ENCODE measurements at places on chromosomes 7 and 10.

DNA sequence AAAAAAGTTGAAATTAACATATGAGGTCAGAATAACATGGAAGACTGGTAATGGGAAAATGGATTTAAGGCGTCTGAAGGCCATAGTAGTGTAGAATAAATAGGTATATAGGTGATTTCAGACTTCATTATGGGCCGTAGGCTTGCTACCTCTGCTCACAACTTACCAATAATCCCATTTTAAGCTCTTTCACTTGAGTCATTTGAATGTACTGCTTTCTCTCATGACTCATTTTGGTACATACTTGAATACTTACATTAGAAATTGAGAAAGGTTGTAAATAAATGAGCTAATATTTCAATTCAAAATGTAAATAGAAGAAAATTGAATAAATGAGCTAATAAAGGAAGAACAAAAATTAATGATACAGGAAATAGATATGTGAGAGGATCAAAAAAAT lies 42.2 kb upstream of the NEUROD6 start:
- DNase-seq: no peak

GRCh38 chr7:130070861-130071622 lies 708 bp downstream of the KLHDC10 start:
- no peak for DNase-seq

GRCh38 chr7:66502230-66503035 lies 126.2 kb upstream of the KCTD7 start:
- DNase-seq: no peak

DNA sequence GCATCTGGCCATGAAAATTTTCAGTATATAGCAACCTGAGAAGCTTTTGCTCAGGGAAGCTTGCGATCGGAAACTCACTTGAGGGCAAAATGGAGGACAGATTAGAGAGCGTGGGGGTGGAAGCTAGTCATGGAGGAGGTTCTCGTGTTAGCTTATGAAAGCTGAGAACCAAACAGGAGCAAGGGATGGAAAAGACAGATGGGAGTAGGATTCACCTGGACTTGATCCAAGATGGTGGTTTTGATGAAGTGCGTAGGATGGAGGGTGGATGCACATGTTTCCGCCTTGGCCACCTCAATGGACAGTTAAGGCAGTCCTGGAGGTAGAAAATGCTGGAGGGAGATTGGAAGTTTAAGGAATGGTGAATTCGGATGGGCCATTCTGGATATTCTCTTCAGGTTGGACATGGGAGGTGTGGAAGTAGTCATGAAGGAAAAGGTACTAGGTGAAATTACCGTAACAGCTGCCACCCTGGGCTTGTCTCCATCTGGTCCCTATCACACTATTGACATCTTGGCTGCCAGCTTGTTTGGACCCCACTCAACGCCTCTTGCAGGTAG lies 6.3 kb upstream of the C10orf95 start:
- no peak for DNase-seq

DNA sequence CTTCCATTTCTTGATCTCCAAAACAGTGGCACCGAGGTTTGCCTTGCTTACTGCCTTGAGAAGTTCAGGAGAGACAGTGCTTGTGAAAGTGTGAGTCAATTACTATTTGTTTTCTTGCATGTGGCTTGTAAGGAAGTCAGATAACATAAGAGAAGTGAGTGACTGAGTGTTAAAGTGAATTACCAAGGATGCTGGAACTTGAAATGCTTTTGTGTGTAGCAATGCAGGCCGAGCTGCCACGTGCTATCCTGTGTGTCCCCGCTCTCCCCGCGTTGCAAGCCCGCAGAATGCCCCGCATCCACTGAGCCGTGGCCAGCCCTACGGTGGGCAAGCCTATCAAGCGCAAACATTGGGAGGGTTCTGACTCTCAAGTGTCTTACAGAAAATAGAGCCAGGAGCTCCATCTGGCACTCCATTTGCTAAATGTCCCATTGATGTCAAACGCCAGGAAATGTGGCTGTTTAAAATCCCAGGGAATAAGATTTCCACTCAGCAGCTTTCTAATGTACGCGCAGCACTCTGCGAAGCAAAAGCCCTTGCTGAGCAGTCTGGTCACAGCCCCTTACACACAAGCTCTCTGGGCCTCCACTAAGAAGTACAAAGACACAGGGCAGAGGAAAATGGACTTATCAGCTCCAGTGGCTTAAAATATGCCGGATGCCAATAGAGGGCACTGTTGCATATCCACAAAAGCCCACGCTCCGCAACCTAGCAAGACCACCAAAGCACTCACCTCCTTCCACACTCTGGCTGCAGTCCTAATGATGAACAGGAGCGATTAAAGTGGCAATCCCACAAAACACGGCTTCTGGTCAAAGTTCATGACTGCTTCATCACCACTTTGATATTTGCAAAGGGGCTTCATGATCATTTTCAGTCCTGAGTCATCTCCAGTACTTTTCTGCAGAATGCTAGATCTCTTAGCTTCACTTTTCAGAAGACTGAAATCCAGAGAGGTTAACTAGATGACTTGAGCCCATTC lies 158.0 kb upstream of the ITGB1 start:
- DNase-seq: no peak

DNA sequence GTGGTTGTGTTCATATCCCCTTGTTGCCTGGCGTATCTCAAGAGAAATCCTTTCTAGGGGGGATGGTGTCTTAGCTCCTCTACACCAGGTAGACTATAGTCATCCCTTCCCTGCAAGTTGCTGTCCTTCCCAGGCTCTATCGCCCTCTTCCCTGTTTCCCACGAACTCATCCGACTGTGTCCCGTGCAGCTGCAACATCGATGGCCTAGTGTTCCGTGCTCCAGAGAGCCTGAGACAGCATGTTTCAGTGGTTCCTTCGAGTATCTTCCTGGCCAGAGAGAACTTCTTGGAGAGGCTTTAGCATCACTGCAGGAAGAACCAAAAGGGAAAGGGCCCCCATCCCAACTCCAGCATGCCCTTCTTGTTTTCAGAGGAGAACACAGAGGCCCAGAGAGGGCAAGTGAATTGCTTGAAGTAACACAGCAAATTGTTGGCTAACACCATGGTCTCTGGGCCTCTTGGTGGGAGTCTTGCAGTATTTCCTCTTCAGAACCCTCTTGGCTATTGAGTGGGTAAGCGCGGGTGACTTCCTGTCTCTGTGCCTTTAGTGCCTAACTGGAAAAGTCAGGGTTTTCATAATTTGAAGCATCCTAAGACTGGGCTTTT lies 162.9 kb downstream of the RGS10 start:
- no peak for DNase-seq

DNA sequence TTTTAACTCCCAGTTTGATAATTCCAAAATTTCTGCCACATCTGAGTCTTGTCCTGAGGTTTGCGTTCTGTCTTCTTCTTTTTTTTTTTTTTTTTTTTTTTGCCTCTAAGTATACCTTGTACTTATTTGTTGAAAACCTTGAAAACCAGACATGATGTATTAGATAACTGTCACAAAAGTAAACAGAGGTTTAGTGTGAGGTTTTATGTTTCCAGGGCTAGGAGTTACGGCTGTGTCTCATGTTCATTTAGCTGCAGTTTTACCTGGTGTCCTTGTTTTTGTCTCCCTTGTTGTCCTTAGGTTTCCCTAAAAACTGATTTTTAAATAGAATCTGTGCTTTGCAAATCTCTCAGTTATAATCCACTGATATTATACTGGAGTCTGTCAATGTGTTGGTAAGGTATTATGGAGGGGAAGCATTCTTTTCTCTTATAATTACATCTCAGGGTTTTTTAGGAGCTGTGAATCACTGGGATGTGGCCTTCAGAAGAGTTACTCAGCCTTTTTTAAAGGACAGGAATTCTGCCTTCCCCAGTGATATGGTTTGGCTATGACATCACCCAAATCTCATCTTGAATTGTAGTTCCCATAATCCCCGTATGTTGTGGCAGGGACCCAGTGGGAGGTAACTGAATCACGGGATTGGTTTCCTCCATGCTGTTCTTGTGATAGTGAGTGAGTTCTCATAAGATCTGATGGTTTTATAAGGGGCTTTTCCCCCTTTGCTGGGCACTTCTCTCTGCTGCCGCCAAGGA lies 95.0 kb downstream of the CDCA7L start:
- DNase-seq: no peak

GRCh38 chr7:142568435-142569097 lies 180.7 kb upstream of the PRSS1 start:
- DNase-seq: no peak

DNA sequence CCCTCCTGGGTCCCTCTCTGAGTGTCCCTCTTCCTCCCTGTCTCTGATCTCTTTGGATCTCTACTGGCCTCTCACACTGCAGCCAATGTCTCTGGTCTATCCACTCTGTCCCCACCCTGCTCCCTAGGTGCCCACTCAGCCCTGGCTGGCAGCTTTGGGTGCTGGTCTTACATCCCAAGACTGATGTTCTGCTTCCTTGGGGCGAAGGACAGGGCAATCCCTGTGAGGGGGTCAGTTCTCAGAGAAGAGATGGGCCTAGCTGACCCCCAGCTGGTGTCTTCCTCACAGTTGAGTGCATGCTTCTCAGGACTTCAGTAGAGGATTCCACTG lies 51.7 kb upstream of the CAMK2B start:
- no peak for DNase-seq

DNA sequence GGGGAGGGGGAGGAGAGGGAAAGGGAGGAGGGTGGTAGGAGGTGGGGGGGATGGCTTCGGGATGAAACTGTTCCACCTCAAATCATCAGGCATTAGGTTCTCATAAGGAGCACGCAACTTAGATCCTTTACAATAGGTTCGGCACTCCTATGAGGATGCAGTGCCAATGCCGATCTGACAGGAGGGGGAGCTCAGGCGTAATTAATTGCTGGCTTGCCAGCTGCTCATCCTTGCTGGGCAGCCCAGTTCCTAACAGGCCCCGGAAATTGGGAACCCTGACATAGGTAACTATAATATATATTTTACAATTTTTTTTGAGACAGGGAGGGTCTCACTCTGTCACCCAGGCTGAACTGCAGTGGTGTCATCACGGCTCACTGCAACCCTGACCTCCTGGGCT lies 118.8 kb upstream of the SFMBT2 start:
- DNase-seq: no peak

- no peak for DNase-seq
Measured at GRCh38 chr7:155362380-155363145, 64.9 kb downstream of the INSIG1 start.

DNA sequence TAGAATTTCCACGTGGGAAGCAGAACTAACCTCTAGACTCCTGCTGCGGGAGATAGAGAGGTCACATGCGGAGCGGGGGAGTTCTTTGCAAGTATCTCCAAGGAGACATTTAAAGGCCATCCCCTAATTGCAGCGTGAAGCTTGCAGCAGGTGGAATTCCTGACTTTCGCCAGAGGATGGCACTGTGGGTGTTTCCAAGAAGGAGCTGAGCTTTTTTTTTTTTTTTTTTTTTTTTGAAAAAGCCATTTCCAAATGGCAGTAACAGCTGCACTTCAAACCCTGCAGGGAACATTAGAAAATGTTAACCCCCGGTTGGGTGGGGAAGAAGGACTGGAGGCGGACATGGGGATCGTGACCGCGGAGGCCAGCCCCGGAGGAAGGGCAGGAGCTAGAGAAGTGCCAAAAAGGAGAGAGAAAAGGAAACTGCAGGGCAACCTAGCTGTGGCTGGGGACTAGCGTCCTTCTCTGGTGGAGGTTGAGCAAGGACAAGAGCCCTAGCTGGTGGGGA lies 487.7 kb downstream of the TYW1 start:
- DNase-seq: no peak

GRCh38 chr7:18461785-18462467 lies 33.6 kb upstream of the HDAC9 start:
- DNase-seq: no peak

DNA sequence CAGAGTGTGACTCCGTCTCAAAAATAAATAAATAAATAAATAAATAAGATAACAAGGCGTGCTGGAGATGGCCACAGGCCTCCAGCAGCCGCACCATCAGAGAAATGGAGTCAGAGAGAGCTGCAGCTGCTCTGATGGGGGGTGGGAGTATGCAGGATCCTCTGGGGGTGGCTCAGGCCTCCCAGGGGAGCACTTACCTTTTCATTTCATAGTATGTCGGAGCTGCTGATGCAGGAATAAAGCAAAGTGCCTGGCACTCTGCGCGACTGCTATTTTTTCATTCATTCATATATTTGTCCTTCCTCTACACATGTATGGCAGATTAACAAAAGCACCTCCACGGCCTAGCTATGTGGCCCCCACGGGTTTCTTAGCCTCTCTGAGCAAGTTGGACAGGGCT lies 175.9 kb downstream of the CUX1 start:
- no peak for DNase-seq

GRCh38 chr10:1363446-1364121 lies 307.4 kb downstream of the WDR37 start:
- no peak for DNase-seq
